ENCODE measurements at places on chromosomes 11 and 22.
A peak's percentile ranks its signal among the peaks of the same experiment; 100 is the strongest.

DNA sequence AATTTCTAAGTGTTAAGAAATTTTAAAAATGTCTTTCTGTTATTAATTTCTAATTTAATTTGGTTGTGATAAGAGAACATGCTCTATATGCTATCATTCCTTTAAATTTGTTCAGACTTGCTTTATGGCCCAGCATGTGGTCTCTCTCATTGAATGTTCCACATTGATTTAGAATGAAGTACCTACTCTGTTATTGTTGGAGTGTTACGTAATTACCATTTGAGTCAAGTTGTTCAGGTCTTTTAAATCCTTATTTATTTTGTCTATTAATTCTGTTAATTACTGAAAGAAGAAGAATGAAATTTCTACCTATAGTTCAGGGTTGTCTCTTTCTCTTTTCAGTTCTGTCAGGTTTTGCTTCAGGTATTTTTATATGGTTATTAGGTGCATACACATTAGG lies 57.0 kb downstream of the PRMT3 start:
- DNase-seq = no peak

DNA sequence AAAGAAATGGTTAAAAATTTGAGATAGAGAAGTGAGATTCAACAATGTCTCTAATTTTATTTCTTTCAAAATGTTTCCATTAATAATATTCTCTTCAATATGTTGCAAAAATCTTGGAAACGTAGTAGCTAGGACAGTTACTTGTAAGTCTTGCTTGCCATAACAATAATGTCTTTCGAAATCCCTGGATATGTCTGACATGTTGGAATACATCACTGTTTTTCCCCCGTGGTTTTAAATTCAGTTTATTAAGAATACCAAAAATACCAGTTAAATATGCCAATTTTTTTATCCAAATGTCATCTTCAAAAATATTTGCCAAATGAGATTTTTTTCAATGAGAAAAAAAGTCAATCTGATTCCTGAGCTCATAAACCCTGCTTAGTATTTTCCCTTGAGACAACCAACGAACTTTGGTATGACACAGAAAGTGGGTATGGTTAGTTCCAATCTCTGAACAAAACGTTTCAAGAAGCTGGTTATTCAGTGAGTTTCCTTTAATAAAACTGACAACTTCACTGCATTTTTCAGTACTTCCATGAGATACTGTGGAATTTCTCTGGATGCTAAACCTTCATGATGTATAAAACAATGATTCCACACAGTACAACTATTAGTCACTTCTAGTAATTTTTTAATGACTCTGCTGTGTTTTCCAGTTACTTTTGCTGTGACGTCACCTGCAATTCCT lies 36.7 kb upstream of the AMPD3 start:
- DNase-seq = no peak

DNA sequence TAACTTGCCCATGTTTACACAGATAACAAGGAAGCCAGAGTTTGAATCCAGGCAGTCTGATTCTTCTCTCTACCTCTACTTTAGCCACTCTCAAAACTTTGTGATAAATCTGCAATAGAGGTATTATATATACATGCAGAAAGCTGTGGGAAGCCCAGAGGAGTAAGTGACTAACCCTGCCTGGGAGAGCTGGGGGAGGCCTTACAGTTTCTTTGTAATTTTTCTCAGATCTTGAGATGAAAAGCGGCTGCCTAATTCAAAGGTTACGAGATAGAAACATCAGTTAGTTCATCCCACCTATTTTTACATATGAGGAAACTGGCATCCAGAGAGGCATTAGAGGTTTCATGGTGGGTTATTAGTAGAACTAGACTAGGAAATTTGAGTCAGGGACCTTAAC lies 4.9 kb downstream of the STIM1 start:
- peak; percentile 57 for DNase-seq

DNA sequence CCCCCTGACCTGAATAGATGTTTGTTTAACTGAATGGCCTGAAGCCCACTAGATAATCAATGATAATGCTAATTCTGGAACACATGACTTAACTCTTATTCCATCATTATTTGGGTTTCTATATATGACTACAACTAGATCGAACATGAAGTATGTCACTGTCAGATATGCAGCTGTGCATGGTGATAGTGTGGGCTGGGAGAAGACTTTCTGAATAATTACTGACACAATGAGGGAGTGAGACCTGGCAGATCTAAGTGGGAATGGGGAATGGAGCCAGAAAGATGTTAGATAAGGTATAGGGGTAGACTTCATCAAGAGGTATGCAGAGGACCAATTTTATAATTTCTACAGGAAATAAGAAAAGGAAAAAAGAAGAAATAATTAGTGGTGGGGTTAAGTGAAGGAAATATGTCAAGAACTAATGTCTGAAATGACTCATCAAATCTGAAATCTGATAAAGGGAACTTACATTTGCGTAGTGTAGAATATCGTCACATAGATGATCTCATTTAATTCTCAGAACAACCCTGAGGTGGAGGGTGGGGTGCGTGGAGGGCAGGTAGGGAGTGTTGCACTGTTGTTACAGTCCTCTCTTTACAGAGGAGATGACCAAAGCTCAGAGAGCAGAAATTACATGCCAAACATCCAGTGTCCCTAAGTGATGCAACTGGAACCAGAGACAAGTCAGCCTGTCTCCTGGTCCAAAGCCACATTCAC lies 68.2 kb upstream of the EED start:
- DNase-seq = peak; percentile 58

GRCh38 chr11:10786451-10786850 lies 22.3 kb downstream of the EIF4G2 start:
- DNase-seq = no peak
